ENCODE measurements at places on chromosomes 5 and 9. TPM values are rescaled to one million over a fixed set of nuclear protein-coding genes. Genes with fewer than 3 reads are reported as not detected.

- peaks cover 70% of the 10 kb centered on the region for H3K4me1 ChIP-seq
- peaks cover 37% of the 10 kb centered on the region for H3K36me3 ChIP-seq
- no peak overlapping the region for H3K4me3 ChIP-seq
- H3K27ac ChIP-seq, result no peak overlapping the region
Observed at GRCh38 chr5:16726538-16726946, 109.7 kb upstream of the RETREG1 start.

- no peaks in the 10 kb centered on the region for H3K36me3 ChIP-seq
- DNase-seq, result no peak
- peaks cover 71% of the 10 kb centered on the region for H3K4me1 ChIP-seq
- H3K27ac ChIP-seq, result no peak overlapping the region
- no peak overlapping the region for H3K4me3 ChIP-seq
- peaks cover 45% of the 10 kb centered on the region for H3K27me3 ChIP-seq
Observed at GRCh38 chr5:176740702-176741496, 69.5 kb upstream of the UNC5A start.

INVS gene
- 9.9 TPM for total RNA-seq

GARIN3 gene
- not detected for total RNA-seq

BBLN gene
- total RNA-seq, result 86.9 TPM

GABBR2 gene
- total RNA-seq, result 0.92 TPM
